ENCODE measurements at places on chromosomes 5 and 9.

- no peak for DNase-seq
Measured at GRCh38 chr5:14063138-14063537, 80.0 kb upstream of the TRIO start.

- DNase-seq = no peak
Measured at GRCh38 chr5:133256276-133256675, 204.5 kb downstream of the HSPA4 start.

DNA sequence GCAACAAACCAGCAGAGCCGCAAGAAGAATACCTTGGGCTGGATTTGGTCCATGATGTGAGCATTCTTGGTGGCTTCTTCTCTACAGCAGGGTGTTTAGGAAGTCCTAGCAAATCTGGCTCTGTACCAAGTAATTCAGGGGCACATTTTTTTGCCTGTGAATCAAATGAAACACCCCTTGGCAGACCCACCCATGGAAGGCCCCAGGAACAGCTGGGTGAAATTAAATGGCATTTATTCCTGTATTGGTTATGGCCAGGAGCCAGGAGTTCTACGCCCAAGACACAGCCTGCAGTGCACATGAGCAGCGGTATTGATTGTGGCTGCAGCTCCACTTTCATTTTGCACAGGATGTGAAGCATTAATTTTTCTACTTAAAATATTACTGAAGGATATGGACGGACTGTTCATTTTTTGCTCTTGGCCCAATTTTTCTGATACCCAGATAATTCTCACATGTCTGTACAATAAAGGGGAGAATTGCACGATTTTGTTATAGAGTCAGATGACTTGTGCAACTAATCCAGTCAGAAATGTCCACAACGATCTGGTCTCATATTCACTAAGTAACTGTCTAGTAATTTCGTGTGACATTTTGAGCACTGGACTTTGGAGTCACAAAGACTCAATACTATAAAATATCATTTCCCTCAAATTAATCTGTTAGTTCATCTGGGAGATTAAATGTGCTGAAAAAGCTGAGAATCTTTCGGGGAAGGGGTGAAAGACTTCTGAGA is 120.7 kb upstream of the APC start:
- DNase-seq = no peak

GRCh38 chr9:26682796-26683496 is 209.7 kb downstream of the CAAP1 start:
- DNase-seq = no peak

GRCh38 chr5:172834415-172835289 is 601 bp downstream of the ERGIC1 start:
- no peak for DNase-seq

GRCh38 chr5:12316812-12317211 is 412.6 kb upstream of the CTNND2 start:
- DNase-seq = no peak

DNA sequence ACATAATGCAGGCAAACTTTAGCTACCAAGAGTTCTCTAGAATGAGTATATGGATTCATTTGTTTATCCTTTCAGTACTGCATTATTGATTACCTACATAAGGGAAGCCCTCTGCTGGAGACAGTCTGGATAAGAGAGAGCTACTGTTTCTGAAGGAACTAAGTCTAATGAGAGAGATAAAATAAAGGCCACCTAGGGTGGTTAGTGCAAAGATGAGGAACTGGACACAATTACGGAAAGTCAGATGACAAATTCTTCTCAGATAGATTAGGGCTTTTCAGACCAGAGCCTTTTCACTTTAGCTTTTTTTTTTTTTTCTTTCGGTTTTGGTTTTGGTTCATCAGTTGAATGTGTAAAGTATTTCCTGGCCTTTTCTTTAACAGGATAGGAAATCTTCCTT is 31.3 kb downstream of the ISOC1 start:
- DNase-seq = no peak

GRCh38 chr5:124287813-124288212 is 458.6 kb downstream of the ZNF608 start:
- DNase-seq = no peak

- DNase-seq = no peak
Measured at GRCh38 chr5:13627673-13628454, 316.6 kb downstream of the DNAH5 start.

- no peak for DNase-seq
Measured at GRCh38 chr5:56516035-56516434, 282.9 kb upstream of the ANKRD55 start.

- no peak for DNase-seq
Measured at GRCh38 chr5:90434116-90434714, 24.7 kb upstream of the CETN3 start.

GRCh38 chr5:173774271-173774761 is 113.8 kb upstream of the CPEB4 start:
- no peak for DNase-seq

GRCh38 chr5:139660105-139660922 is 12.2 kb downstream of the CXXC5 start:
- DNase-seq = no peak

DNA sequence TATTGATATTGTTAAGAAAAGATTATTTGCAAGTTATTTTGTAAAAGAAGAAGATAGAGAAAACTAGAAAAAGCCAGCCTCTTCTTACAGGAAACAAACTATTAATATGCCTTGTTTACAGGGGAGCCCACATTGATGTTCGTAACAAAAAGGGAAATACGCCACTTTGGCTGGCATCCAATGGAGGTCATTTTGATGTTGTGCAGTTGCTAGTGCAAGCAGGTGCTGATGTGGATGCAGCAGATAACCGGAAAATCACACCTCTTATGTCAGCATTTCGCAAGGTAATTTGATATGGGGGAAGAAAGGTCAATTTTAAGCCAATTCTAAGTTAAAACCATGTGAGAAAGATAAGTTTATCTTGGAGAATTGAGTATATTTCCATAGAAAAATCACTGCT is 37.6 kb upstream of the EIF4EBP3 start:
- DNase-seq = no peak

GRCh38 chr9:20823051-20823450 is 139.0 kb downstream of the FOCAD start:
- no peak for DNase-seq

DNA sequence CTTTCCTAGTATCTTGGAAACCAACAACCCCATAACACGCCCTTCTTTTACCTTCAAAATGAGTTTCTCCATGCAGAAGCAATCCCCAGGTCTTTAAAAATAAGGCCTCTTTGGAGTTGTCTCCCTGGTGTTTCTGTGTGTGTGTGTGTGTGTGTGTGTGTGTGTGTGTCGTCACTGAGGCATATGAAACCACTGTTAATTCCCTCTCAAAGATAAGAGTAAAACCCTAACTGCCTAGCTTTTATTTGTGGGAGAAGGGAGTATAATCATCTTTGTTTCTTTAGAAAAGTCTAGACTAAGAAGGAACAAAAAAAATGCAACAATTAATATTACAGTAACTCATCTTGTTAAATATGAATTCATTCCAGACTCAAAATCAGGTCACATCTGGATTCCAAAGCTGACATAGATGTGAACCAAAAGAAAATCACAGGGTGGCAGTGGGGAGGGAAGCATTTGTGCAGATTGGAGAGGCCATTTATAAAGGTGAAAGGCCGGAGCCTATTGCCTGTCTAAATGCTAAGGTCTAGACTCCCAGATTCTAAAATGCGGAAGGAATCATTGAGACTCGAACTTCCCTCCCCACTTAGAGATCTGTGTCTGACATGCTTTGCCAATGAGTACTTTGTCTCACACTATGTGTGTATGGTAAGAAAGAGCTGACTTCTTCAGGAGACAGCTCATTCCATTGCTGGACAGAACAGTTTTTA is 91.4 kb downstream of the ZNF366 start:
- no peak for DNase-seq

DNA sequence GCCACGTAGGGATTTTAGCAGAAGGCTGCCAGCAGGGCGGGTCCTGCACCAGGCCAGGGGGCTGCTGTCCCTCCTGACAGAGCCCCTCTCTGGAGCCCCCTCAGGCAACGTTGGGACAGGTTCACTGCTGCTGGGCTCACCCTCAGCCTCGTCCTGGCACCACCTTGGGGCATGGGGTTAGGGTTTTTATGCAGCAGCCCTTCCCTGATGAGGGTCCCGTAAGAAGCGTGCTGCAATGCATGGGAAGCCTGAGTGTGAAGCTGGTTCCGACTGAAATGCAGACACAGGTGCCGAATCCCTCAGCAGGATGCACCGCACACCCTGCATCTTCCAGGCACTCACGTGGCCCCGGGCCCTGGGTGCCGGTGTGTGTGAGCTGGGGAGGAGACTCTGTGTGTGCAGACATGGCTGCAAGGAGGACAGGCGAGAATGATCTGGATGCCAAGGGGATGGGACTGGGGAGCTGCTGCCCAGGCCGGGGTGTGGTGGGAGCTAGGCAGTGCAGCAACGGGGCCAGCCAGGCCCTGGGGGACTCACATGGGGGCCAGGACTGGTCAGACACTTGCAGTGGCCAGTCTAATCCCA is 27.1 kb downstream of the ZDHHC11B start:
- DNase-seq = no peak

GRCh38 chr9:70130266-70130665 is 86.6 kb downstream of the MAMDC2 start:
- DNase-seq = no peak
